ENCODE measurements at places on chromosomes 1 and 21. TPM values are rescaled to one million over a fixed set of nuclear protein-coding genes. Genes with fewer than 3 reads are reported as not detected.

The TMCO2 gene
- not detected for total RNA-seq

DNA sequence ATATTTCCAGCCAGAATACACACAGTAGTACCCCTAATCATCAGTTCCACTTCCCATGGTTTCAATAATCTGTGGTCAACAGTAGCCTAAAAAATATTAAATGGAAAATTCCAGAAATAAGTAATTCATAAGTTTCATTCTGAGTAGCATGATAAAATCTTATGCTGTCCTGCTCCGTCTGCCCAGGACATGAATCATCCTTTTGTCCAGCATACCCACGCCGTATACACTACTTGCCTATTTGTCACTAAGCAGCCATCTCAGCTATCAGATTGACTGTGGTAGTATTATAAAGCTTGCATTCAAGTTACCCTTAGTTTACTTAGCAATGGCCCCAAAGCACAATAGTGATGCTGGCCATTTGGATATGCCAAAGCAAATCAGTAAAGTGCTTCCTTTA is 118.7 kb downstream of the SLC5A9 start:
- no peak for DNase-seq

DNA sequence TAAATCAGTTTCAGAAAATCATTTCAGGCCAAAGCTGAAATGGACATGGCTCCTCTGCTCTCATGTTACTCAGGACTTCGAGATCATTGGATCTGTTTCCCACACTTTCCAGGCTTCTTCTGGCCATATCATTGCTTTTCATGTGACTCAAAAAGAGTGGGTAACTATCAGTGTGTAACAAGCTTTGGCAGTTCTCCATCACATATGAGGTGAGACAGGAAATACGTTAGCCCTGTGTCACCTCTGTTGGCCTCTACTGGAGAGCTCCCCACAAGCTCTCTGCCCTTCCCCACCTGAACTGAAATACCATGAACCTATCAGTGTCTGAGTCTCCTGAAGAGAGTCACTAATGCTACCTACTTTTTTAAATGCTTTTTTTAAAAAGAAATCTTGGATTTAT is 128.2 kb downstream of the LBR start:
- no peak for DNase-seq

- no peak for DNase-seq
Observed at GRCh38 chr1:226678701-226679100, 60.4 kb downstream of the ITPKB start.

- DNase-seq: no peak
Observed at GRCh38 chr1:200243042-200243437, 166.8 kb downstream of the ZNF281 start.
